Right kidney (tissue), 9 donors: ENCODE measurements at places on chromosomes 16 and 17.

DNA sequence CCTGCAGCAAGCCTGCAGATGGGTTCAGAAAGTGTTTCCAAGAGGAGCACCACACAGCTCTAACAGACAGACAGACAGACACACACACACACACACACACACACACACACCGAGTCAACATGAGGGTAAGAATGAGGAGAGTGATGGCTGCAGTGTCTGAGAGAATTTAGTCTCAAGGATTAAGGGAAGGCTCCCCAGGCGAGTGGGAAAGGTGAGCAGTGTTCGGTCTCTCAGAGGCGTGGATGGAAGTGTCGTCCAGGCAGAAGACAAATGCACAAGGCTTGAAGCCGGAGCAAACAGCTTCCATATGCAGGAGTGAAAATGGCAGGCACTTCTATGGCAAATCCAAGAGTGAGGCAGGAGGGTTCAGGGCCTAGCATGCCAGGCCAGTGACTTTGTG is 770.1 kb downstream of the KCNJ18 start:
- DNase-seq: no peak

DNA sequence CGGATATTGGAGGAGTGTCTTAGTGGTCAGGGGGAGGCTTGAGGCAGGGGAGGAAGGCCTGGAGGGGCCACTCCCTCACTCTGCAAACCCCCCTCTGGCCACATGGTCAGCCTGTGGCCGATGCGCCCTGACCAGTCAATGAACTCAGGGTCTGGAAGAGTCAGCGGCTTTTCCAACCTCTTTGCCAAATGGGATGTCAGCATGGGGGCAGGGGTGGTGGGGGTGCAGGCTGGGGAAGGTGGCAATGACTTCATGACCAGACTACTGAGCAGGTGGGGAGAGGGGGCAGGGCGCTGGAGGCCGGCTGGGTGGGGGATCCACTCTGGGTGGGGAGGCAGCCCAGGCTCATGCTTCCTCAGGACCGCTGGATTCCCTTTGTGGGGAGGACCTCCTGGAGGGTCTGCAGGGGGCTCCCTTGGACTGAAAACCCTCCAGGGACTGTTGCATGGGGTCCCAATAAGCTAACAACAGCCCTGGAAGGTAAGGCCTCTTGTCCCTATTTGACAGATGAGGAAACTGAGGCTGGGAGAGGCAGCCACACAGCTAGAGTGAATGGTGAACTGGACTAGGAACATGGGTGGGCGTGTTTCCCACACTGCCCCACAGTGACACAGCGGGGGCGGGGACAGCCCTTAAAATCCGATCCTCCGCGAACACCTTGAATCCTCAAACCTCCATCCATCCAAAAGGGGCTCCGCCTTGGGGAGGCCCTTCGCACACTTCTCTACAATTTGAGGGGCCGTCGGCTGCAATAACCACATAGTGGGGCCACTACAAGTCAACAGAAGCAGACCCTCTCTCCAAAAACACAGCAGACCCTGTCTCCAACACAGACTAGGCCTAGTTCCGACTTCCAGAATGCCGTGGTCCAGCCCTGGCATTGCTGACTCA is 81.0 kb upstream of the TOB1 start:
- DNase-seq: no peak

DNA sequence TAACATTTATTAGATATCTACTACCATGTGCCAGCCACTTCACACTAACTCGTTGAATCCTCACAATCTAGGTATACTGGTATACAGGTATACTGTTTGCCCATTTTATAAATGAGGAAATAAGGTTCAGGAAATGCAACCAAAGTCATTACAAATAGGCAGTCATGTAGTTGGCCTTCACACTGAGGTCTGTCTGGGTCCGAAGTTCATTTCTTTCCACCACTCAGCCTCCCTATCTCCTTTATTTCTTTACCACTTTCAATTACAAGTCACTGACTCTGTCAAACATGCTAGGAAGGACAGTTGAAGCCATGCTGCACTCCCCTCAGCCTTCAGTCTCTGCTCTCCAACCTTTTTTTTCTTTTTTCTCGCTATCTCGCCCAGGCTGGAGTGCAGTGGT is 20.7 kb upstream of the SIAH1 start:
- no peak for DNase-seq

DNA sequence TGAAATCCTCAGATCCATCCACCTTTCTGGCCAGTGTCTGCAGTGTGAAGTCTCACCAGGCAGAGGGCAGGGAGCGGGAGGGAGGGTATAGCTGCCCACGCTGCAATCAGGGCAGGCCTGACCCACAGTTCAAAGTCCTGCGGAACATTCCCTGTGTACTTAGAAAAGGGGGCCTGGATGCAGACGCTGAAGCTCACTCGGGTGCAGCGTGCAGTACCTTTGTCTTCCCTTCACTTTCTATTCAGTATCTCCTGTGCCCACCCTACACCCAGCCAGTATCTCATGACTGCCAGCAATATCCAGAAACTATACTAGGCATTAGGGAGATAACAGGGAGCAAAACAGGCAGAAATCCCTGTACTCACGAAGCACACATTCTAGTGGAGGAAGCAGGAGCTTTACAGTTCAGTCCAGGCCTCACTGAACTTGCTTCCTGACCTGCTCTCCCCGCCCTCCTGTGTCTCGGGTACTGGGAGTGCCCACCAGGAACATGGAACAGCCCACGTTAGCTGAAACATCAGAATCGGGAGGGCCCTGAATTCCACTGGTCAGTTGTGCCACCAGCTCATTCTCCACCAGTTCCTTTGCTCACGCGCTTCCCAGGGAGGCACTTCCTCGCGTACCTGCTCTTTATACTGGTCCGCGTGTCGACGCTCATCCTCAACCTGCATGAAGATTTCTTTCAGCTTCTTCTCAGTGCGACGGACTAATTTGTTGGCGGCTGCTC is 42.2 kb downstream of the NDEL1 start:
- DNase-seq: no peak

- no peak for DNase-seq
Observed at GRCh38 chr16:4093495-4094126, 22.6 kb downstream of the ADCY9 start.

- no peak for DNase-seq
Observed at GRCh38 chr16:48619979-48620378, 10.0 kb upstream of the N4BP1 start.

GRCh38 chr16:55687802-55688201 is 32.0 kb downstream of the SLC6A2 start:
- DNase-seq: no peak

- no peak for DNase-seq
Observed at GRCh38 chr17:78340183-78340955, 19.5 kb downstream of the SOCS3 start.

GRCh38 chr17:47252209-47252608 is 1.4 kb upstream of the ITGB3 start:
- DNase-seq: no peak

GRCh38 chr16:54418903-54419302 is 132.3 kb upstream of the IRX3 start:
- no peak for DNase-seq

DNA sequence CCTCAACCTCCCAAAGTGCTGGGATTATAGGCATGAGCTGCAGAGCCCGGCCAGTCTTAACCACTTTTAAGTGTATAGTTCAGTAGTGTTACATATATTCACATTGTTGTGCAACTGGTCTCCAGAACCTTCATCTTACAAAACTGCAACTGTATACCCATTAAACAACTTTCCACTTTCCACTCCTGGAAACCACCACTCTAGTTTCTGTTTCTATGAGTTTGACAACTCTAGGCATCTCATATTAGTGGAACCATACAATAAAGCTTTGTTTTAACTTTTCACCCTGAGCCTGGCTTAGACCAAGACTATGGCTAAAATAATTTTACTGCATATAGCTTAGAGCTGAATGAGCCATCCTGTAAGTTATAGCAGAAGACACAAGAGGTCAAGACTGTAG is 108.0 kb upstream of the GOT2 start:
- no peak for DNase-seq

DNA sequence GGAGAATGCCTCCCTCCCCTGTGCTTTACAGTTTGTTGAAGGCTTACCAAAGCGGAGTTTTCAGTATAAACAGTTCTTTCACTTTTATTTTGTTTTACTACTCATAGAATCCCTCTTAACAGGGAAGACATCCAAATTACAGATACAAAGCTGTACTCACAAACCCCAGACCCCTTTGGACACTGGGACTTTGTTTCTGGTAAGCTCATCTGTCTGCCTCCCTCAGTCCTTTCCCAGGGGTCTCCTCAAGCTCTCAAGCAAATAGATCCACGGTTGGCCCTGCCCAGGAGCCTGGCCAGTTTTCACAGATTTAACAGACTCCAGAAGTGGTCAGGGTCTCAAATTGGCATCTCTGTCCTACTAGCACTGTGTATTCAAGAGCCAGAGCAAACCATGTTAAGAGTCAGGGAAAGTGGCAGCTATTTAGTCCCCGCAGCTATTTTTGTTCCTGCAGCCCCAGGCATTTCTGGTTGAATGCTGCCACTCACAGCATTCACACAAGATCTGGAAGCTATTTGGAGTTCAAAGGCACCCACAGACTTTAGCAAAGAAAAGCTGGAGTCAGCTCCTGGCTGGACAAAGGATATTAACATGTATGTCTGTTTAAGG is 54.2 kb downstream of the TMEM100 start:
- DNase-seq: no peak

- no peak for DNase-seq
Observed at GRCh38 chr16:14965328-14965727, 9.5 kb upstream of the PDXDC1 start.

GRCh38 chr17:46976626-46977270 is 2.3 kb downstream of the RPRML start:
- DNase-seq: peak; percentile 10
